Spinal cord (tissue), 10 donors: ENCODE measurements at places on chromosomes 7 and 10.

GRCh38 chr7:74388880-74389415, 64.8 kb upstream of the GTF2IRD1 start:
- DNase-seq, result no peak

GRCh38 chr7:102096012-102096332, 190.7 kb upstream of the SH2B2 start:
- DNase-seq, result no peak

DNA sequence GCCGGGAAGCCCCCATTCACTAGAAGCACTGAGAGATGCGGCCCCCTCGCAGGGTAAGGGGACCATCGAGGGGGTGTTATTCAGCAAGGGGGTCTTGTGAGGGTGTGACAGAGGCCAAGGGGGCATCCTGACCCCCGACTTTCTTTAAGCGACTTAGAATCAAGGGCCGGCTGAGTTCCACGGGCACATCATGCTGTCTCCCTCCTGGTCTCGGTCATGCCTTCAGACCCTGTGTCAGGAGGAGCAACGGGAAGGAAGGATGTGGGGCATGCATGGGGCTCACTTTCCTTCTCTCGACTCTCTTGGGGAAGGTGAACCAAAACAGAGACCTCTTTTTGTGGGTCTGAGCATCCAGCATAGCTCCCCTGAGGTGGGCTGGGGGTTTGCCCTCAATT, 2.5 kb downstream of the ACSL5 start:
- DNase-seq, result no peak

- no peak for DNase-seq
Observed at GRCh38 chr10:129506101-129506797, 39.2 kb downstream of the MGMT start.

DNA sequence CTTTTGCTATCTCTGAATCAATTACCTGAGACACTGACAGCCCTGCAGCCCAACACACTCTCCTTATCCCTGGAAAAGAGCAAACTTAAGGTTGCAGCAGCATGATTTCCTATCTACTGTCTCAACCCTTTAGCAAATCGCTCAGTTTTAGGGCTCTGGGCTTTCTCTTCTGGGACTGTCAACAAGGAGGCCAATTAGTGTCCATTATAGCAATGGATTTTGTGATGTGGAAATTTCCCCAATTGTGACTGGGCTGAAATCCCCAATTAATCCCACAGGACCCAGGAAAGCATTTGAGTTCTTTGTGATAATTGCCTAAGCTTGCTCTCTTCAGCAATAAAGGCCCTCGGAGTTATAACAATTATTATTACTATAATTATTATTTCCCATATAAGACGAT, 197.0 kb downstream of the ZNF438 start:
- no peak for DNase-seq

DNA sequence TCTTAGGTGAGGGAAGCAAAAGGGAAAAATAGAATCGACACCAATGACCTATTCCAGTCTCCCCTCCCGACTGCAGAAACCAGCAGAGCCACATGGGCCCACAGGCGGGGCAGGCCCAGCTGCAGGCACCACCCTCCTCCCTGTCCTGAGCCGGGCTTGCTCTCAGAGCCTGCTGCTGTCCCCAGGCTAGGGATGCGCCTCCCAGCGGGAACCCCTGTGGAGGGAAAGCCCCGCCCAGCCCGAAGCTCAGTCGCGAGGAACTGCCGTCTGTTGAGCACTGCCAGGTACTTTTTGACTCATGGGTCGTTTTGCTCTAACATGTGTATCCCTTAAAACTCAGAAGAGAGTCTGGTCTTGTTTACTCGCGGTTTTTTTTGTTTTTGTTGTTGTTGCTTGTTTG, 124.5 kb upstream of the RET start:
- DNase-seq, result no peak

DNA sequence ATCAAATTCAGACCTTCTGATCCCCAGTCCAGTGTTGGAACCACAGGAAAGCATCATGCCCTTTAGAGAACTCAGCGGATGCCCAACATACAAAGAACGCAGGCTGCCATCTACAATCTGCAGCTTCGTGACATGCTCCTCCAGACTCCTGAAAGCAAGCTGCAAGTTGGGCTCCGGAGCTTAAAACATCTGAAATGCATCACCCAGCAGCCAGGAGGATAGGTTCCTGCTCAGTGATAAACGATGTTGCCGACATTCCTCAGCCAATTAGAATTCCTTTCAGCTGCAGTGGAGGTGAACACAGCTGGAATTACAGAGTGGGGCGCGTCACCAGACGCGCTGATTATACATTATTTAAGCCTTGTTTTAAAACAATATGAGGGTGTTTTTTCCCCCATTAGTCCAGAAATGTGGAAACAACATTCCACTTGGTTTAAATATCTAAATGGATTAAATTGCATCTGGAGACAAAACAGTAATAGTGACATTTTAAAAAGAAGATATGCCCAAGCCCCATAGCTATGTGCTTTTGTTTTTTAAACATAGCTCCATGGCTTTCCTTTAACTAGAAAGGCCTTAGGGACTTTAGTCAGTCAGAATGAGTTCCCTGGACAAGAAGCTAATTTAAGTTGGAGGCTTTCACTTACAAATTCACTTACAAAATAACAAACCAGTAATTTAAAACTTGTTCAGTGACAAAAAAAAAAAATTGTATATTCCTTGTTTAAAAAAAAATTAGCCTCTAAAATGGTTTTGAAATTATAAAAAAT, 6.3 kb downstream of the SMURF1 start:
- no peak for DNase-seq

DNA sequence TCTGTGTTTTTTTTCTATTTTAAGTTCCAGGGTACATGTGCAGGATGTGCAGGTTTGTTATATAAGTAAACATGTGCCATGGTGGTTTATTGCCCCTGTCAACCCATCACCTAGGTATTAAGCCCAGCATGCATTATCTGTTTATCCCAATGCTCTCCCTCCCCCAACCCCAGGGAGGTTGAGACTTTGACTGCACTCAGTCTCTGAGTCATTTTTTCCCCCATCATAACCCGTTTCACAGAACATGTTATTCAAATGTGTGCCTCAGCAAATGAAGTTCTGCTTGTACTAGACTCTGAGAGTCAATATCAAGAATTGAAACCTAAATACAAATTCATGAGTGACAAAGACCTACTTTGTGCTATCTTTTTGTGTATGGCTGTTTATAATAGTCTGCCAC, 70.0 kb upstream of the CYP26C1 start:
- no peak for DNase-seq

DNA sequence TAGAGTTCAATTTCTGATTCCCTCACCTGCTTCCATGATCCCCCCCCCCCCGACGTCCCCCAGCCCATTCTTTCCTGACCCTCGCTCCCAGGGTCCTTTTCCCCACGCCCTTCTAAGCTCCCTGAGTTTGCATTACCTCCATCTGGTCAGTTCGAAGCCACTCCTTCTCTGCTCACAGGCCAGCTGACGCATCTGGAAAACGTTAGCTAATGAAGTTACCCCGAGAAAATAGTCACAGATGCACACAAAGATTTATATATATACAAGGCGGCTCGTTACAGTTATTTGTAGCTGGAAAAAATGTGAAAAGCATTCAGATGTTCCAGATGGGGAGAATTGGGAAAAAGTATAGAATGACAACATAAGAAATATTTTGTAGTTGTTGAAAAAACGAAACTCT, 630.0 kb upstream of the FOXK1 start:
- DNase-seq, result no peak

DNA sequence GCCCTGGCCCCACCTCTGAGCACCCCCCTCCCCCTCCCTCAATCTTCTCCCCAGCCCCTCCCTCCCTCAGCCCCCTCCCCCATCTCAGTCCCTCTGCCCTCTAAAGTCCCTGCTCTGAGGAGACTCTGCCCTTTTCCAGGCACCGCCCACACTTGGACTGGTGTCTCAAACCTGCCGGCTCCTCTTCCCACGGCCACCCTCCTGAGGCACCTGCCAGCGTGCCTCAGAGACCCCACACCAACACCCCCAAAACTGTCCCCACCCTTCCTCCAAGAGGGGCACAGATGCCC, 34.6 kb upstream of the HSPB1 start:
- no peak for DNase-seq

- DNase-seq, result no peak
Observed at GRCh38 chr10:30748152-30748973, 118.8 kb upstream of the LYZL2 start.

GRCh38 chr7:155530601-155531000, 15.8 kb downstream of the CNPY1 start:
- no peak for DNase-seq
